Endothelial cell of umbilical vein (primary cell): ENCODE measurements at places on chromosomes 2 and 18. TPM values are rescaled to one million over a fixed set of nuclear protein-coding genes. Genes with fewer than 3 reads are reported as not detected.

- DNase-seq: no peak
Measured at GRCh38 chr18:76592981-76593381, 97.9 kb upstream of the ZNF516 start.

DNA sequence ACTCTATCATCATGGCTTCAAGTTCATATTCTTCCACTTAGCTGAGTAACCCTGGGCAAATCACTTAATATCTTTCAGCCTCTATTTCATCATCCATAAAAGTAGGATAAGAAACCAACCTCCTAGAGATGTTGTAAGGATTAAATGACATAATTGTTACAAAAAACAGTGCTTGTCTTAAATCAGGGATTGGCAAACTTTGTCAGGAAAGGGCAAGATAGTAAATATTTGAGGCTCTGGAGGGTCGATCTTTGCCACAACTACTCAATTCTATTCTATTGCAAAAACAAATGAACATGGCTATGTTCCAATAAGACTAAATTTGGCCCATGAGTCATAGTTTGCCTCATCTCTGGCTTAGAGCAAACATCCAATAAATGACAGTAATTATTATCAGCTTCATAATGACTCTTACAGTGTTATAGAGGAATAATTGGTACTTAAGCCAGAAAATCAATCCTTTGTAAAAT, 184.7 kb downstream of the SATB2 start:
- no peak for DNase-seq

DNA sequence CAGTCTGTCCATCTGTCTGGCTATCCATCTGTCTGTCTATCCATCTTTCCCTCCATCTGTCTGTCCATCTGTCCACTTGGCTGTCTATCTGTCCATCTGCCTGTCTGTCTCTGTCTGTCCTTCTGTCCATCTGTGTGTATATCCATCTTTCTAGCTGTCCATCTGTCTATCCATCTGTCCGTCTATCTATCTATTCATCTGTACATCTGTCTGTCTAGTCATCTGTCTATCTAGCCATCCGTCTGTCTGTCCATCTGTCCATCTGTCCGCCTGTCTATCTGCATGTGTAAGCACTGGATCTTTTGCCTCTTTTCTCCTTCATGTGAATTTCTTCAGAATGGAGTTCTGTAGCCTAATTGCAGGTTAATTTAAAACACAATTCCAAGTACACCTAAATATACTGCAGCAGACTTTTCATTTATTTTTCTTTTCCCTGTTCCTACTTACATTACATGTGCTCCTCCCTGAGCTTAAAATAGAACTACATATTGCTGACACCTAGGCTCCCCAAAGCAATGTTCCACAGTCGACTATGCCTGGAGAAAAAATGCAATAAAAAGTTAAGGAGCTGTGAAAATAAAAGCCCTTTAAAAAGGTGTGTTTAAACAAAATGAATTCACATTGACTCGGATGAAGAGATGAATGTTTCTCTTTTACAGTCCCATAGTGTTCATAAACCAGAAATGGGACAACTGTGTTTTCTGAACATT, 37.4 kb upstream of the TXNDC2 start:
- DNase-seq: no peak

GRCh38 chr18:28007841-28008240, 169.1 kb downstream of the CDH2 start:
- no peak for DNase-seq

DNA sequence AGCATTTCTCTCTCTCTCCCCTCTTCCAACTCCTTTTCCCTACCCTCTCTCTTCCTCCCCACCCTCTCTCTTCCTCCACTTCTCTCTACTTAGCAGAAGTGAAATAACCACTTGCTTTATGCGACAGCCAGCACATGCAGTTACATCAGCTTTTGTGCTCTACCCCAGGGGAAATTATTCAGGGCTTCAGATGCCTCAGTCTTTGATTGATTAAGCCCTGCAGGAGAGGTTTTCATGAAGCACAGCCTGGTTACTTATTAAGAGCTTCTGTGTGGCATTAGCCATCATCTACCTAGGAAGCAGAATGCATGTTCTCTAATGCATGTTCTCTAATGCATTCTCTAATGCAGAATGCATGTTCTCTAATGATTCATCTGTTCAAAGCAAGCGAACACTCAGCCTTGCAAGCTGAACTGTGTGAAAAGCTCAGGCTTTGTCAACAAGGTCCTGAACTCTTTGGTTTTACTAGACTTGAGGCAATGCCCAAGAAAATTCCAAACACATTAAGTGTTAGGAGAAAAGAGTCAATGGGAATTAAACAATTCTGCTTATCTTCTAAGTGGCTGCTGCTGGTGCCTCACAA, 56.1 kb downstream of the LHCGR start:
- no peak for DNase-seq

GRCh38 chr2:191565647-191566198, 112.2 kb upstream of the NABP1 start:
- DNase-seq: no peak

DNA sequence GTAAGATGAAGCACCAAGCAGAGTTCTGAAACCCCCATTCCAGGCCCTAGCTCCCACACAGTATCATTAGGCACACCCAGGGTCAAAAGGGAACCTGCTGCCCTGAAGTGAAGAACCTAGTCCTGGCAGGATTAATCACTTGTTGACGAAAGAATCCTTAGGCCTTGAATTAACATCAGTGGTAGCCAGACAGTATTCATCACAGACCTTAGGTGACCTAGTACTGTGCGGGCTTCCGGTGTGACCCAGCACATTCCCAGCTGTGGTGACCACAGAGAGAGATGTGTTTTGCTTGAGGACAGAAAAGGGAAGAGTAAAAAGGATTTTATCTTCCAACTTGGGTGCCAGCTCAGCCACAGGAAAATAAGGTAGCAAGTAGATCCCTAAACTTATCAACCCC, 1071.4 kb upstream of the FAM98A start:
- DNase-seq: no peak

- no peak for DNase-seq
Measured at GRCh38 chr18:39661856-39662366, 2096.3 kb upstream of the CELF4 start.

Gene FAM228A
- polyA plus RNA-seq: 0.14 and 0.36 TPM in 2 replicates

Gene ARHGEF33
- polyA plus RNA-seq: 0.03 and 0.15 TPM in 2 replicates

Gene CIB4
- polyA plus RNA-seq: not detected in 2 replicates

Gene CCDC178
- polyA plus RNA-seq: 1.6 TPM in 2 replicates

Gene CD207
- not detected in 2 replicates for polyA plus RNA-seq

Gene MEMO1
- polyA plus RNA-seq: 31.6 and 38.6 TPM in 2 replicates

Gene DUSP19
- polyA plus RNA-seq: 0.53 and 0.69 TPM in 2 replicates

Gene COL4A3
- not detected in 2 replicates for polyA plus RNA-seq

Gene COBLL1
- polyA plus RNA-seq: 7.0 and 9.1 TPM in 2 replicates

Gene LOXL3
- 1.1 and 1.3 TPM in 2 replicates for polyA plus RNA-seq
